H9 (cell line): ENCODE measurements at places on chromosomes 12 and 14. TPM values are rescaled to one million over a fixed set of nuclear protein-coding genes. Genes with fewer than 3 reads are reported as not detected.

Gene PTPRQ
- total RNA-seq, result not detected in 2 replicates

Gene COCH
- total RNA-seq, result 25.8 and 26.0 TPM in 2 replicates

Gene MGP
- not detected in 2 replicates for total RNA-seq

Gene DDX55
- total RNA-seq, result 47.1 and 51.7 TPM in 2 replicates

Gene GPR135
- 1.8 and 1.9 TPM in 2 replicates for total RNA-seq

Gene FBLN5
- 1.0 and 1.3 TPM in 2 replicates for total RNA-seq

Gene TSPAN19
- total RNA-seq, result not detected in 2 replicates

Gene KRT6B
- not detected in 2 replicates for total RNA-seq

Gene RPGRIP1
- total RNA-seq, result 0.07 and 0.59 TPM in 2 replicates

Gene PTPRR
- total RNA-seq, result 0.22 and 0.24 TPM in 2 replicates

Gene E2F7
- total RNA-seq, result 24.5 and 24.6 TPM in 2 replicates

Gene EMP1
- total RNA-seq, result 0.63 and 0.75 TPM in 2 replicates

Gene DYNC1H1
- total RNA-seq, result 319 and 359 TPM in 2 replicates

Gene TCL1A
- 0.31 TPM in 1 of 2 replicates, not detected in the other for total RNA-seq

Gene CCDC85C
- 33.2 and 36.3 TPM in 2 replicates for total RNA-seq

Gene RNASE7
- total RNA-seq, result not detected in 2 replicates

Gene CHGA
- total RNA-seq, result 6.7 and 7.8 TPM in 2 replicates

Gene NINJ2
- total RNA-seq, result 0.24 and 0.77 TPM in 2 replicates

Gene HOXC12
- total RNA-seq, result not detected in 2 replicates

Gene KRT86
- total RNA-seq, result not detected in 2 replicates

Gene TPPP2
- total RNA-seq, result not detected in 2 replicates

Gene TRIP11
- 28.8 and 33.5 TPM in 2 replicates for total RNA-seq

Gene HOXC9
- not detected in 2 replicates for total RNA-seq

Gene PRKD1
- total RNA-seq, result 2.7 and 2.8 TPM in 2 replicates

Gene OR10P1
- not detected in 2 replicates for total RNA-seq
